RCC 7860 (cell line): ENCODE measurements at places on chromosomes 1 and 21.

DNA sequence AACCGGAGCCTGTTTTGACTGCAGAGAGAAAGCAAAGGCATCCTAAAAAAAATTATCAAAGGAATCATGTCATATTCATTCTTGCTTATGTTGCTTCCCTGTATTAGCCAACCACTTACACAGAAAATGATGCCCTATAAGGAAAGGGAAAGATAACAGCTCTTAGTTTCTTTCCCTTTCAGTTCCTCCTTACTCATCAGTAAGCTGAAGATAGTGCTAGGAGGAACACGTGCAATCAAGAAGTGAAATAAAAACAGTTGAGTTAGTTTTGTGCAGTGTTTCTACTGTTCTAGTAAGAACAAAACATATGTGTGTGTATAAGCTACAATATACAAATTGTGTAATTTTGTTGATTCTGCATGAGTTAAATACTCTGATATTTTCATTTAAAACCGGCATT, 45.3 kb upstream of the MTF2 start:
- no peak for DNase-seq

GRCh38 chr1:153841463-153841994, 66.3 kb downstream of the SLC27A3 start:
- DNase-seq = no peak

- DNase-seq = no peak
These were observed 36.5 kb downstream of the MACO1 start for GRCh38 chr1:25467193-25467592.

GRCh38 chr21:34639250-34639649, 24.3 kb upstream of the RCAN1 start:
- no peak for DNase-seq

- DNase-seq = no peak
These were observed 536.3 kb downstream of the PTPRU start for GRCh38 chr1:29772584-29773100.

- DNase-seq = no peak
These were observed 13.5 kb downstream of the COL6A1 start for GRCh38 chr21:45994759-45995685.

GRCh38 chr1:15056515-15057285, 96.8 kb upstream of the TMEM51 start:
- DNase-seq = peak; percentile 63

- no peak for DNase-seq
These were observed 61.3 kb downstream of the OVGP1 start for GRCh38 chr1:111366256-111366655.

GRCh38 chr1:72954943-72955342, 672.6 kb upstream of the NEGR1 start:
- DNase-seq = no peak

GRCh38 chr1:3679098-3679555, 26.8 kb downstream of the TP73 start:
- no peak for DNase-seq

- no peak for DNase-seq
These were observed 31.1 kb downstream of the RAB3GAP2 start for GRCh38 chr1:220241072-220241663.

DNA sequence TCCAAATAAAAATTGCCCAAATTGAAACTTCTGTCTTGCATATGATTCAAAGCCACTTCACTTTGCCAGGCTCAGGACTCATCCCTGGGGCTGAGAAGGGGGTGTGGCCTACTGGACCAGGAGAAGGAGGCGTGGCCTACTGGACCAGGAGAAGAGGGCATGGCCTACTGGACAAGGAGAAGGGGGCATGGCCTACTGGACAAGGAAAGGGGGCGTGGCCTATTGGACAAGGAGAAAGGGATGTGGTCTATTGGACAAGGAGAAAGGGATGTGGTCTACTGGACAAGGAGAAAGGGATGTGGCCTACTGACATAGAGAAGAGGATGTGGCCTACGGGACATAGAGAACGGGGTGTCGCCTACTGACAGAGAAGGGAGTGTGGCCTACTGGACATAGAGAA, 405.3 kb downstream of the RRAGC start:
- DNase-seq = no peak

GRCh38 chr1:151273924-151274466, 8.1 kb upstream of the ZNF687 start:
- DNase-seq = peak; percentile 26

GRCh38 chr1:78224246-78224785, 178.6 kb downstream of the GIPC2 start:
- DNase-seq = no peak

DNA sequence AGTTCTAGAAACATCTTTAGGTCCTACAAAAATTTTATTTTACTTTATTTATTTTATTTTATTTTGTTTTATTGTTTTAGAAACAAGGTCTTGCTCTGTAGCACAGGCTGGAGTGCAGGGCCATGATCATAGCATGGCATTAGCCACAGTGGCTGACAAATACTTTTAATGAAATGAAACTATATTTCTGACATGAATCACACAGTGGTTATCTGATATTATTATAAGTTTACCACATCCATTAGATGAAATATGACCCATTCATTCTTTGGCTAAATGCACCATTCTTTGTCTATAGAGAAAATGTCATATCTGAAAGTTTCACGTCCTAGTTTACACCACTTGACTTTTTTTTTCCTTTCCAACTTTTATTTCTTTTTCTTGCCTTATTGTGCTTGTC, 613.4 kb upstream of the ADAMTS5 start:
- peak; percentile 24 for DNase-seq

DNA sequence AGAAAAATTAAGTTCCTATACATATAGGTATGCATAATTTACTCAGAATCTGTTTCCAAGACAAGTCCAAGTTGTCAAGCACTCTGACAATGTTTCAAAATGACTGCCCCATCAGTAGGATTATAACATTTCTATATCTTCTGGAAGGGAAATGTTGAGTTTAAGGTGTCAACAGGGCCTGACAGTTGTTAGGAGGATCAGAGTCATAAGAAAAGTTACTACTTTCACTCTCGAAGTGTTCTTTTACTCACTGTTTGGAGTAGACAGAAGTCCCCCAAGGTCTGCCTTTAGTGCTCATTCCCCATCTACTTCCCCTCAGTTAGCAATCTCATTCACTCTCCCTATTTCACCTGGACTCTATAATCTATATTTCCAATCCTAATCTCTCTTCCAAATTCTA, 20.6 kb upstream of the MAGI3 start:
- no peak for DNase-seq

DNA sequence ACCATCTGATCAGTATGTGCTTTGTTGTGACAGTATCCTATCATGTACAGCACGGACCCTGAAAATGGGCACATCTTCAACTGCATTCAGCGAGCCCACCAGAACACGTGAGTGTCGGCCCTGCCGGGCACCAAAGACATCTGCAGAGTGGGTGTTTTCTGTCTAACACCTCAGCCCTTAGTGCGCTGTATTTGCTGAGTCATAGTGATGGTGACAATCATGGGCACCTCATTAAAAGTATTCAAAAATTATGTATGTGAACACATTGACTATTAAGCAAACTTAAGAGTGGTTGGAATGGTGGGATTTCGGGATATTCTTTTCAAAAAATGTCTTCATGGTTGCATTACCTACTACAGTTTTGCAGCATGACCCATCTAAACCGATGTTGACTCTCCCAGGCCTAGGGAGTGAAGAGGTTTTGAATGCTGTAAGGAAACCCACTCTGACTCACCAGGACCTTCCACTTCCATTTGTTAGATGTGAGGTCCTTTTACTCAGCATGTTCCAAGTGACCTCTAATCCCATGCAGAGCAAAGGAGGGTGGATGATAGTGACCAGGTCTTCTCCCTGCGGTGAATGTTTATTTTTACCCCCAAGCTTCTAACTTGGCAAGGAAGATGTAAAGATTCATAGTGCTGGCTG, 20.1 kb downstream of the MGST3 start:
- DNase-seq = no peak

GRCh38 chr21:36424592-36424991, 39.4 kb downstream of the CHAF1B start:
- DNase-seq = no peak

DNA sequence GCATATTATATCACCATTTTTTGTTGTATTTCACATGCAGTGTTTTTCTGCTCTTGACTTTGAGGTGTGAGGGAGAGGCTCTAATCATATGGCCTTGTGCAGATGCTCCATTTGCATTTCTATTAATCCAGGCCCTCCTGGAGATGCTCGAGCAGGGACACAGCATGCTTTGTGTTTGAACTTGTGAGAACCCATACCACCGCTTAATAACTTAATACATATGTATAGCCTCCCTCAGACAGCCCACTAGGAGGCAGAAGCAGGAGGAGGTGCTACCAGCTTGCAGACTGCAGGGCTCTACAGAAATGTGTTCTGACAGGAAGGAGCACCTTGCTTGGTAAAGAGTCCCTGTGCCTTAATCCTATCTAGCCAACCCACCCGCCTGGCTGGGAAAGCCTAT, 155.2 kb downstream of the BARHL2 start:
- no peak for DNase-seq

DNA sequence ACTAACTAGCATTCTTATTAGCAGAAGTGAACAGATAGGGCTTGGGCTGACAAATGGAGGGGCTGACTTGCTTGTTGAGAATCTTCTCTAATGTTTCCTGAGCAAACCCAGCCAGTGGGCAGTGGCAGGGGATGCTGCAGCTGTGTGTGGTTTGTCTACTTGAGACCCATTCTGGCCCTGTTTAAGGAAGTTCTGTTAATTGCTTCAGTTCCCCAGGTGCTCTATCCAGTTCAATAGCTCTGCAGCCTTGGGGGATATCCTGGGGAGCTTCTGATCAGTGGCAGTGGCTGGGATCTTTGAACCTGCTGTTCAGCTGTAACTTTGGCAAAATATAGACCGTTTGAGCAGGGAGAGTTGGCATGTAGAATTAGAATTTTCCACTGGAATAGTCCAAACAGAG, 137.4 kb downstream of the ZNF326 start:
- DNase-seq = no peak

DNA sequence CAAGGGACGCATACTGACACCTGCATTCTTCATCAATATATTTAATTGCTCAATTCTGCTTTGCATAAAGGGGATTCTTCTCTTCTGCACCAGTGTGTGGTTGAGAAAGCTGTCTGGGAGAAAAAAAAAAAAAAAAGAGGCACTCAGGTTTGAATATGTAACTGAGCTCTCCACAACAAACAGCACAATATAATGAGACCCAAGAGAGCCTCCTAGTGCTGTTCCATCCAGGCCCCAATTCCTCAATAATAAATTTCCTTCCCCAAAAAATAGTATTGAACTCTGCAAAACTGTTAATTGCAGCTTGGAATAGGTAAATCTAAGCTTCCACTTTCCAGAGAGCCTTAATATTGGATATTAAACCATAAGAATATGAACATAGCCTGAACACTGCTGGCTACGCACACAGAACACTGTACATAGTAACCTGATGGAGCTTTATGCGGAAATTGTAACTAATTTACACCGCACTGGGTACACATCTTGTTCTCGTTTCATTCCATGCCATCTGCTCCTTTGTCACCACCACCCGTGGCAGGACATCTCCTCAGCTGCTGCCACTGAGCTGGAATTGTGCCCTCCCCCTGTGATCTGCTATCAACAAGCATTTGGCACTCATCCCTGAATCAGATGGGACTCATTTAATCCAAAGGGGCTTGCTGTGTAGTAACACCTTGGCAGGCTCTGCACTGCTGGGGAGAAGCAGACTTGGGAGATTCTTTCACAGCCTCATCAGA, 272.0 kb downstream of the HHIPL2 start:
- no peak for DNase-seq

DNA sequence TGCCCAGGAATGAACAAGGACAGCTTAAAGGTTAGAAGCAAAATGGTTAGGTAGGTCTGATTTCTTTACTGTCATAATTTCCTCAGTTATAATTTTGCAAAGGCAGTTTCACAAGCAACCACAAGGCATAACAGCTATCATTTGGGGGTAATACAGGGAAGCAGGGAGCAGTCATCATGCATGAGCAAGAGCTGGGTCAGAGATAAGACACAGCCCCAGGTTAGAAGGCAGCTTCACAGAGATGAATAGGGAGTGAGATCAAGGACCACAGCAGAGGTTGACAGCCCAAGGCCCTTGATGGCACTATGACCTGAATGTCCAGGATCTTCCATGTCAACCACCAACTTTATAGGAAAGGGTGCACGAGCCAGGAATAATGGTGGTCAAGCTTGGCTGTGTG, 9.0 kb upstream of the CSRP1 start:
- DNase-seq = no peak

GRCh38 chr21:44372616-44373015, 19.2 kb downstream of the TRPM2 start:
- no peak for DNase-seq

GRCh38 chr1:12197483-12197880, 30.7 kb downstream of the TNFRSF1B start:
- no peak for DNase-seq

DNA sequence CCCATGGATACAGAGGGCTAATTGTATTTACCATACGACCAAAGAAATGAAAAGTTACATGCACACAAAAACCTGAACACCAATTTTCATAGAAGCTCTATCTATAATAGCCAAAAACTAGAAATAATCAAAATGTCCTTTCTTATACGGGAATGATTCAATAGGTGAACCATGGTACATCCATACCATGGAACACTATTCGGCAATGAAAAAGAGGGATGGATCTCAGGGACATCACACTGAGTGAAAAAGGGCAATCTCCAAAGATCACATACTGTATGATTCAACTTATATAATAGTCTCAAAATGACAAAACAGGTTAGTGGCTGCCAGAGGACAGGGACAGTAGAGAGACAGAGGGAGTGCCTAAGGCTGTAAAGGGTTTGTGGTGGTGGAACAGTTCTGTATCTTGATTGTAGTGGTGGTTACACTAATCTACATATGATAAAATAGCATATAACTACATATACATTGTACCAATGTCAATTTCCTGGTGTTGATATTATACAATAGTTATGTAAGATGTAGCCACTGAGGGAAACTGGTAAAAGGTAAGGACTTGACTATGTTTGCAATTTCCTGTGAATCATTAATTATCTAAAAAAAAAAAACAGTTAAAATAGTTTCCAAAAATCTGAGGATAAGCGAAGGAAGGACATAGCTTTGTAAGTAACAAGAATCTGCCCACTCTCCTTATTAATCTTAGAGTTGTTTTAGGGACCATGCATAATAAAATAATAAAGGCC, 3.7 kb downstream of the RSBN1 start:
- no peak for DNase-seq
